Upper lobe of right lung (tissue), 1 donor: ENCODE measurements at places on chromosomes 4 and X. TPM values are rescaled to one million over a fixed set of nuclear protein-coding genes. Genes with fewer than 3 reads are reported as not detected.
A peak's percentile ranks its signal among the peaks of the same experiment; 100 is the strongest.

The NIPAL1 gene
- 2.0 TPM for total RNA-seq

The EFHC2 gene
- 0.17 TPM for total RNA-seq

The ZDHHC15 gene
- total RNA-seq, result 1.4 TPM

The ANAPC4 gene
- 33.0 TPM for total RNA-seq

The GPRASP2 gene
- 8.0 TPM for total RNA-seq

DNA sequence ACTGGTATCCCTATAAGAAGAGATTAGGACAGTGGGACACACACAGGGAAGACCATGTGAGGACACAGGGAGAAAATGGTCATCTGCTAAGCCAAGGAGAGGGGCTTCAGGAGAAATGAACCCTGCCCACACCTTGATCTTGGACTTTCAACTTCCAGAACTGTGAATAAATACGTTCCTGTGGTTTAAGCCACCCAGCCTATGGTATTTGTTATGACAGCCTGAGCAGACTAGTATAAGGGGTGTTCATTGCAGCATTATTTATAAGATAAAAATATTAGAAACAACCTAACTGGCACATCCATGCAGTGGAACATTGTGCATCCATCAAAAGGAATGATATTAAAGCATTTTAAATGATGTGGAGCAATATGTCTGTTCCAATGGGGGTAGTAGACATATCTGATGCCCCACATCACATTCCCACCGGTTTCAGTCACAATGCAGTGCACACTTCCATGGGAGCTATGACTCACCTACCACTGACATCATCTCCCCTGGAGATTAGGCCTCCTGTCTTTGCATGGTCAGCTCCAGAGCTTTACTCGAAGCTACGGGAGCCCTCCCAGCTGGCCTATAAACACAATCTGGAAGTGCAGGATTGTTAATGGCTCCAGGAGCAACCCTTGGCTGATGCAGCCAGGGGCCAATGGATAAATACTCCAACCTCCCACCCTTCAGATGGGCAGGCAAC lies 38.9 kb upstream of the MAMLD1 start:
- no peak overlapping the region for H3K4me3 ChIP-seq
- no peak overlapping the region for H3K27ac ChIP-seq
- H3K4me1 ChIP-seq, result no peaks in the 10 kb centered on the region
- no peak for DNase-seq

- H3K4me1 ChIP-seq, result no peaks in the 10 kb centered on the region
- no peaks in the 10 kb centered on the region for H3K36me3 ChIP-seq
- no peak for DNase-seq
- no peak overlapping the region for H3K4me3 ChIP-seq
- no peaks in the 10 kb centered on the region for H3K27me3 ChIP-seq
These were observed 45.9 kb downstream of the TEC start for GRCh38 chr4:48223633-48224295.

- no peaks in the 10 kb centered on the region for H3K4me1 ChIP-seq
- H3K27ac ChIP-seq, result no peak overlapping the region
- no peaks in the 10 kb centered on the region for H3K36me3 ChIP-seq
- no peak for DNase-seq
- no peaks in the 10 kb centered on the region for H3K27me3 ChIP-seq
These were observed 55.8 kb upstream of the ARHGAP24 start for GRCh38 chr4:85419103-85419502.

- no peaks in the 10 kb centered on the region for H3K27me3 ChIP-seq
- no peak for DNase-seq
- peaks cover under 1% of the 10 kb centered on the region for H3K36me3 ChIP-seq
- H3K4me3 ChIP-seq, result peak overlapping the region; percentile 66
These were observed 55.0 kb upstream of the TADA2B start for GRCh38 chr4:6988016-6988715.

- H3K27ac ChIP-seq, result no peak overlapping the region
- DNase-seq, result no peak
- no peak overlapping the region for H3K4me3 ChIP-seq
- H3K4me1 ChIP-seq, result no peaks in the 10 kb centered on the region
- no peaks in the 10 kb centered on the region for H3K27me3 ChIP-seq
- no peaks in the 10 kb centered on the region for H3K36me3 ChIP-seq
These were observed 124.5 kb downstream of the EIF4E start for GRCh38 chr4:98804403-98804802.

- H3K27ac ChIP-seq, result no peak overlapping the region
- H3K4me1 ChIP-seq, result no peaks in the 10 kb centered on the region
- no peak overlapping the region for H3K4me3 ChIP-seq
These were observed 27.7 kb upstream of the GLRB start for GRCh38 chr4:157048248-157048647.

DNA sequence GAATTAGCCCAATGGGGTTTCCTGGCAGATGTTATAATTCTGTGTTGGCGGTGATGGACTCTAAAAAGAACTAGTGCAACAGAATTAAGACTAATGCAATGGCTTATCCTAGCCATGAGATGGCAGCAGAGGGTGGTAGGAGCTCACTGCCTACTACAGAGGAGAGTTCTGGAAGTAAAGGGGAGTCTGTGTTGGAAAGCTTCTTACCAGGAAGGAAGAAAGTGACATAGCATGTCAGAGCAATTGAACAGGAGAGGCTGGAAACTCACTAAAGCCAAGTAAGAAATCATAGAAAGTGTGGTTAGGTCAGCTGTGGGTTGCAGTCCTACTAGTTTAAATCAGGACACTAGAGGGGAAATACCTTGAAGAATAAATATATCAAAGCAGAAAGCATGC lies 6.3 kb upstream of the TRPC5OS start:
- no peak overlapping the region for H3K27ac ChIP-seq
- no peak overlapping the region for H3K4me3 ChIP-seq
- no peaks in the 10 kb centered on the region for H3K27me3 ChIP-seq

- H3K27ac ChIP-seq, result peak overlapping the region; percentile 27
- no peak for DNase-seq
- no peaks in the 10 kb centered on the region for H3K4me1 ChIP-seq
- no peaks in the 10 kb centered on the region for H3K27me3 ChIP-seq
- H3K4me3 ChIP-seq, result peak overlapping the region; percentile 14
- no peaks in the 10 kb centered on the region for H3K36me3 ChIP-seq
These were observed 35.7 kb upstream of the PDE5A start for GRCh38 chr4:119664168-119664907.

DNA sequence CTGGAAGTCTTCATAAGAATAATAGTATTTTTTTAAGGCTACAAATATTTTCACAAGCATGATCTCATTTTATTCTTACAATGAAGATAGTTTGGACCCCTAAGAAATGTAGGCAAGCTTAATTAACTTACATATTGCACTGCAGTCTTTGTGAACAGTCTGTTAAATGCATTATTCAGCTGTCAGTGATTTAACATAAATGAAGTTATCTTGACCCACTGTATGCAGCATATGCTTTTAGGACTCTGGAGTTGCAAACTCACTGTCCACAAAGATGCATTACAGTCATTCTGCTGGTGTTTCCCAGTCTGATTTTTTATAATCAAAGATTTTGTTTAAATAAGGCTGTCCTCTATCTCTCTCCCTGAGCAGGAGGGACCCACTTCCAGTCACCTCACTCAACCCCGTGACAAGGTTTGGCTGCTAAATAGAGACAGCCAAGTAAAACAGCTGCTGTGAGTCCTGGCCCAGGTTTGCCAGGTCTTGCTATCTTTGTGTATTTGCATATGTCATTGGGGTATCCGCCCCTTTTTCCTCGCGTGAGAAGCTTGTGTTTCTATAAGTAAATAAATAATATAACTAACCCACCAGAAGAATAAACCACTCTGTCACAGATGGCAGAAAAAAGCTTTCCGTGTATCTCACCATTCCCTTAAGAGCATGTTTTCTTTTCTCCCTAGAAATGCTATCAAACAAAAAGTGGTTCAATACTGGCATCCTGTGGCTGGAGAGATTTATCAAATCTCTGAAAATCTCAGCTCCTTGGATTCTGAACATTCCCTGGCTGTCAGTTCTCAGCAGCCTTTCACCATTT lies 67.0 kb downstream of the SLC7A11 start:
- H3K27ac ChIP-seq, result no peak overlapping the region
- no peaks in the 10 kb centered on the region for H3K27me3 ChIP-seq
- H3K36me3 ChIP-seq, result no peaks in the 10 kb centered on the region

- H3K27ac ChIP-seq, result no peak overlapping the region
- H3K4me3 ChIP-seq, result no peak overlapping the region
- H3K4me1 ChIP-seq, result no peaks in the 10 kb centered on the region
- H3K36me3 ChIP-seq, result no peaks in the 10 kb centered on the region
- H3K27me3 ChIP-seq, result no peaks in the 10 kb centered on the region
These were observed 172.2 kb upstream of the CENPE start for GRCh38 chr4:103370336-103370735.

GRCh38 chr4:87461281-87461700 lies 38.9 kb downstream of the NUDT9 start:
- H3K4me3 ChIP-seq, result no peak overlapping the region
- H3K36me3 ChIP-seq, result peaks cover 16% of the 10 kb centered on the region
- DNase-seq, result no peak

DNA sequence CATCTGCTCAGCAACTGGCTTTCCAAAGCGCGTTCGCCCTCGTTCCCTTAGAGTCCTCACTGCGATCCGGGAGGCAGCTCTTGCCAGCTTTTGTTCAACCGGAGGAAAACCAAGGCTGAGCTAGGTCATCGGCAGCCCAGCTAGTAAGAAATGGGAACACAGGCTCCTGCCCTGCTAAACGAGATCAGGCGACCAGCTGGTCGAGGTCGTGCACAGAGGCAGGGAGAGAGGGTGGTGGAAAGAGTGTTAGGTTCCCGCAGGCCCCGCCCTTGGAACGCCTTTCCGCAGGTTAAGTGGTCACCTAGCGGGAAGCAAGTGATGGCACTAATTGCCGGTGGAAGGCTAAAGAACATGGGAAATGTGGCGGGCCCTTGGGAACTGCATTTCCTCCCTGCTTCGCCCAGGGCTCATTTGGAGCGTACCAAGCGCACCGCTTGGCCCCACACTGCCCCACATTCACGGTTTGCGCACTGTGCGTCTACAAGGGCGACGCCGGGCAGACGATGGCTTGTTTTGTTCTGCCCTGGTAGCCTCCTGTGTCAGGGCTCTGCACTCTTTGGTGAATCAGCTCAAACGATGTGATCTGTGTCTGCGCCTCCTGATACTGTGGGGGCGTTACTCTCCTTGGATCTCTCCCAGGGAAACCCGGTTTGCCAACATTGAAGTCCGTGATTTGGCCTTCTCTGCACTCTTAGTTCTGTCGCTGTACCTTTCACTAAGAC lies 7.2 kb upstream of the PRDM8 start:
- no peak overlapping the region for H3K27ac ChIP-seq
- H3K4me3 ChIP-seq, result peak overlapping the region; percentile 5
- DNase-seq, result no peak
- H3K27me3 ChIP-seq, result peaks cover 92% of the 10 kb centered on the region

GRCh38 chrX:130981836-130982235 lies 76.3 kb upstream of the ARHGAP36 start:
- H3K27me3 ChIP-seq, result no peaks in the 10 kb centered on the region
- H3K27ac ChIP-seq, result no peak overlapping the region
- H3K4me1 ChIP-seq, result no peaks in the 10 kb centered on the region
- no peak for DNase-seq

- no peaks in the 10 kb centered on the region for H3K4me1 ChIP-seq
- H3K27ac ChIP-seq, result no peak overlapping the region
- no peak for DNase-seq
- H3K36me3 ChIP-seq, result no peaks in the 10 kb centered on the region
These were observed 1038.0 kb downstream of the PCDH19 start for GRCh38 chrX:99371976-99372595.

- no peak for DNase-seq
- no peak overlapping the region for H3K4me3 ChIP-seq
- H3K36me3 ChIP-seq, result no peaks in the 10 kb centered on the region
- H3K27me3 ChIP-seq, result no peaks in the 10 kb centered on the region
- H3K4me1 ChIP-seq, result no peaks in the 10 kb centered on the region
These were observed 965.1 kb upstream of the HS3ST1 start for GRCh38 chr4:12393631-12394262.

- peak overlapping the region; percentile 84 for H3K27ac ChIP-seq
- H3K4me3 ChIP-seq, result peak overlapping the region; percentile 70
- no peak for DNase-seq
- H3K27me3 ChIP-seq, result no peaks in the 10 kb centered on the region
- H3K36me3 ChIP-seq, result no peaks in the 10 kb centered on the region
- peaks cover 19% of the 10 kb centered on the region for H3K4me1 ChIP-seq
These were observed 898 bp upstream of the PDGFC start for GRCh38 chr4:156972379-156973015.

DNA sequence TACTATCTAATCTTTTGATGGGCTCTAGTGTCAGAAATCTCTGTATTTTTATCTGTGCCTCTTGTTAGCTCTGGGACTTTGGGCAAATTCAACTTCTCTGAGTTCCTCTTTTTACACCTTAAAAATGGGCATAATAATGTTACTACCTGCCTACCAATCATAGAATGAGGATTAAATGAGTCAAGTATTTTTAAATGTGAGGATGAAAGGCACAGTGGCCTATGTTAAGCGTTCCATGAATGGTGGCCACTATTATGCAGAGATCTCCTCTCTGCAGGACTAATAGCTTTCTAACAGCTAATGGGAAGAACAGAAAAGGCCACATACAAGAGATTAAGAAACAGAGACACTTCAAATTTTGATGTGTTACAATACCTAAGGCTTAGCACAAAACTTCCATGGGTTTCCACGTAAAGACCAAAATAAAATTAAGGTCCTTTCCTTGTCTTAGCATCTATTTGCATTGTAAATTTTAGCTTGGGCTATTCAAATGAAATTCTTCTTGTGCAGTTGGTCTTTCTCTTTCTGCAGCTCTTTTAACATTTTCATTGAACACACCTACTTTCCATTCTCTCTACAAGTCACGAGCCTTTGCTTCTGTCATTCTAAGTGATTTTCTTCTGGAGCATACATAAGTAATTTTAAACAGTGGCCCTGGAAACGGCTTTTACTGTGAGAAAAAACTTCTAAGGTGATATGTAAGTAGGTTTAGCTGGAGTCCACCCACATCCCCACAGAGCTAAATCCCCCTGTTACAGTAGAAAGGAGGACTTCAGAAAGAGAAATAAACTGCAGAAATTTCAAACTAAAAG lies 117.9 kb upstream of the MED14 start:
- no peak for DNase-seq
- H3K4me1 ChIP-seq, result no peaks in the 10 kb centered on the region
- H3K4me3 ChIP-seq, result no peak overlapping the region
- H3K27ac ChIP-seq, result no peak overlapping the region
- H3K27me3 ChIP-seq, result no peaks in the 10 kb centered on the region
- H3K36me3 ChIP-seq, result no peaks in the 10 kb centered on the region

DNA sequence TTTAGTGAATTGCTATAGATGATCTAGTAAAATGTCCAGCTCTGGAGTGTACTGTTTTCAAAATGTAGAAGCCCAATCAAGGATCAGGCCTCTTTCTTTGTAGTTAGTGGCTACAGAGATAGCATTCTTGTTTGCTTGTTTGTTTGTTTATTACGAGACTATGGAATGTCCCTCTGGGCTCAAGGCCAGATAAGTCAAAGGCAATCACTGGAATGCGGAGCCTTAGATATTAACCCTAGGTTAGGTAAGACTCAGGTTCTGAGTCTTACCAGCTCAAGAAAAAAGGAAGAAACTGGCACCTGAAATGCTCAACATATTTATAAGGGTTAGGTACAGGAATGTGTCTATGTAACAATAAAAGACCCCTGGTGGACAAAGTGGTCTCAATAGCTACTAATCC lies 261.5 kb downstream of the SLC7A11 start:
- DNase-seq, result no peak
- no peaks in the 10 kb centered on the region for H3K27me3 ChIP-seq
- H3K27ac ChIP-seq, result no peak overlapping the region
- no peak overlapping the region for H3K4me3 ChIP-seq
